ENCODE measurements at places on chromosomes 13 and 19. TPM values are rescaled to one million over a fixed set of nuclear protein-coding genes. Genes with fewer than 3 reads are reported as not detected.

ELSPBP1 gene
- not detected for total RNA-seq

STOML3 gene
- total RNA-seq: not detected

CBY2 gene
- not detected for total RNA-seq

CFAP97D2 gene
- total RNA-seq: not detected

ZNF724 gene
- 2.0 TPM for total RNA-seq

DLL3 gene
- total RNA-seq: 0.23 TPM

ENOX1 gene
- total RNA-seq: 5.5 TPM

ELAVL3 gene
- total RNA-seq: not detected

GPALPP1 gene
- 20.8 TPM for total RNA-seq

PSG6 gene
- total RNA-seq: not detected

KLK13 gene
- total RNA-seq: not detected
